Stimulated activated CD4-positive, alpha-beta T cell treated with anti-CD3 and anti-CD28 coated beads, Interleukin-4, amount 100 ng/mL, for 24 hours (primary cell): ENCODE measurements at places on chromosomes 7 and 10.

DNA sequence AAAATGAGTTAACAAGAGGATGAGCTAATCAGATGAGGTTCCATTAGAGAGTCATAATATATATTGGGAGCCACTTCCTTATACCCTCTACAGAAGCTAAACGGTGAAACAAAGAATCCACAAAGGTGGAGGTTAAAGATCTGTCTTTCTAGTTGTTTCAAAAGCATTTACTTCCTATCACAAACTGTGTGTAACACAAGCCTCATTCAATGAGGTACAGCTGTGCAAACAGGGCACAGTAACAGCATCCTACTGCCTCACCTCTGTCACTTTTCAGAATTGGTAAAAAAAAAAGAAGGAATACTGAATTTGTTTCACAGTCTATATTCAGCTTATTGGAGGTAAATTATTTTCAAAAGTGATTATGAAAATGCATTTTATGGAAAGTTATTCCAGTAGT is 128.7 kb downstream of the AGMO start:
- no peak for DNase-seq

DNA sequence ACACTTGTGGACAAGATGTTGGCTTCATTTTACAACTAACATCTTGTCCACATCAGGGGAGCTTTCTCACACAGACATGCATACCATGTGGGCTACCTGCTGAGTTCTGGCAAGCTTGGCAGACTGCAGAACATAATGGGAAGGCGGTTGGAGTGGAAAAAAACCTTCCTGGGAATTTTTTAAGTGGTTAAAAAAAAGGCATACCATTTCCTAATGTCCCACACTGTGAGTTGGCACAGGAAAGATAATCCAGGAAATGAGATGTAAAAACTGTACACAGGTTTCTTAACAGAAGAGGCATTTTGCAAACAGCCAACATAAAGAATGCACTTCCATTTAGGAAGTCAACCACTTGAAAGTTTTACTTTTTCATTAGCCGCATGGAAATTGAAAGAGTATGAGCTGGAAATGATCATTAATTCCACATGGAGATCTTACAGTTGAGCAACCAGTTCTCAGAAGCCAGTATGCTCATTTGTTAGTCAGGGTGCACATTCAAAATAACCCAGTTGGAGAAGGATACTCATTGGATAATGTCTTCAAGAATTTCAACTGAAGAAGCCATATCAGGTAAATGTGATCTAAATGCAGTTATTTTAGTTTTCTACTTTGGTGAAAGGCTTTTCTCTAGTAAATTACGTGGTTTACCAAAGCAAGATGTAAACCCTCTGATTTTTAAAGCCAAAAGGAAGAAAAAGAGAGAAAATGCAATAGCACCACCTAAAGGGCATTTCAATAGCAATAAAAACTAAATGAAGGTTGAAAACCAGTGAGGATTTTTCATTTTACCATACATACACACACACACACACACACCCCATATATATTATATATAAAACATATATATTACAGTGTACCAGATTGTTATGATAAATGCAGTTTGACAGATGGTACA is 194.0 kb downstream of the TAX1BP1 start:
- DNase-seq, result no peak

DNA sequence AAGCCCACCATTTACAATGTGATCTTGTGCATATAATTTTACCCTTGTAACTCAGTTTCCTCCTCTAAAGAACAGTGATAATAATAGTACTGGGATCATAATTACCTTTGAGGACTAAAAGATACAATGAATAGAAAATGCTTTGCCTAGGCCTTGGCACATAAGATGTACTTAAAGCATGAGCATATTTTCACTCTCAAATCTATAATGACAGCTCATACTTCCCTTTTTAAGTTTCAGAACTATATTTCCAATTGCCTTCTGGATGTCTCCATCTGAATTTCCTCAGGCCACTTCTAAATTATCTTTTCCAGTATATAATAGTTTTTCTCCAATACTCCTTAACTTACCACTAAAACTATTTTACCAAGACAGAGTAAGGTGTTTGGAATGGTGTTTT is 13.3 kb upstream of the ITGB8 start:
- DNase-seq, result no peak

- no peak for DNase-seq
These were observed 238.2 kb upstream of the NEBL start for GRCh38 chr10:21135023-21135931.

GRCh38 chr7:157832006-157832405 is 495.2 kb downstream of the DNAJB6 start:
- DNase-seq, result no peak

- no peak for DNase-seq
These were observed 3.4 kb downstream of the HIPK2 start for GRCh38 chr7:139774376-139774775.

- DNase-seq, result no peak
These were observed 1.3 kb upstream of the PRTFDC1 start for GRCh38 chr10:24953675-24954074.

- no peak for DNase-seq
These were observed 115.2 kb downstream of the GRID1 start for GRCh38 chr10:86251426-86251825.

DNA sequence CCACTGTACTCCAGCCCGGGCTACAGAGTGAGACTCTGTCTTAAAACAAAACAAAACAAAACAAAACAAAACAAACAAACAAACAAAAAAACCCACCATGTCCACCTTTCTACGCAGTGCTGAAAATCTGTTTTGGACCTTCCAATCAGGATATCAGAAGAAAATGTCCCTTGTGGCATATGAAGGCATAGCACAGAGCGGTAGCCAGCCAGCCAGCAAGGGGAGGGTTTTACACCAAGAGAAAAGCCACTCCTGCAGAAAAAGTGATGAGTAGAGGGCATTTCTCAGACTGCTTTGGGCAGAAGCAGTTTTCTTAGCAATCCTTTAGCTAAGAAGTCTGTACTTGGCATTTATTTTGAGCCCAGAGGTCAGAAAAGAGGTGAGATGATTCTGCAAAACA is 612.2 kb downstream of the TYW1 start:
- DNase-seq, result no peak

- no peak for DNase-seq
These were observed 62.5 kb downstream of the HIPK2 start for GRCh38 chr7:139715194-139715815.

GRCh38 chr7:50591480-50592438 is 26.6 kb upstream of the DDC start:
- DNase-seq, result no peak

DNA sequence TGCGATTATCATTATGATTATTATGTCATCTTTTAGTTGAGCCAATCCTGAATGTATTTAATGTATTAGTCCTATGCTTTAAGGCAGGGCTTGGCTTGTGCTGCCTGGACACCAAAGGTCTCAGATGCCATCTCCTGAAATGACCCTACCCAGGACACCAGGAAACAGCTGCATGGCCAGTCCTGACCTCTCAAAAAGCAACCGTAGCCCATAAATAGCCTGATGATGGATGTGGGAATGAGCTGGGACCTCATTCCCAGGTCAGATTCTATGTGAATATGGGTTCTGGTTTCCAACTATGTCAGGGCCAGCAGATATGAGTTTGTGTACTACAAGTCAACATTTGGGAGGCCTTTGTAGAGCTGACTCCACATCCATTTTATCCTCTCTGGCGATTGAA is 438.4 kb downstream of the NRG3 start:
- no peak for DNase-seq

DNA sequence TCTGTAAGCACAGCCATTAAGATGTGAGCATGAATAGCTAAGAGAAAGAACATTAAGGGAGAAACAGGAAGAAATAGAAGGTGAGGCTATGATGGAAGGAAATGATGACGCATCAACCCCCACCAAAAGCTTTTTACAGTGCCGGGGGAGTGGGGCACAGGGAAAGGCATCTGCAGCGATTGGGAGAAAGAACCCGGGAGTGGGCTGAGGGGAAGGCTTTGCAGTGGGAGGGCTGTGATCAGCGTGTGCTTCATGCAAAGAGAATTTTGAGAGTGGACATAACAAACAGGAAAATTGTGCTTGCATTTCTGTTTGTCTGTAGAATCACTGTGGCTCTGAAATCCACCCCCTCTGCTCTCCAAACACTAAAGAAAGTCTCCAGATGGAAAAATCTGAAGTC is 250.8 kb downstream of the KCNMA1 start:
- no peak for DNase-seq

GRCh38 chr10:34644224-34644623 is 170.9 kb downstream of the PARD3 start:
- DNase-seq, result no peak

DNA sequence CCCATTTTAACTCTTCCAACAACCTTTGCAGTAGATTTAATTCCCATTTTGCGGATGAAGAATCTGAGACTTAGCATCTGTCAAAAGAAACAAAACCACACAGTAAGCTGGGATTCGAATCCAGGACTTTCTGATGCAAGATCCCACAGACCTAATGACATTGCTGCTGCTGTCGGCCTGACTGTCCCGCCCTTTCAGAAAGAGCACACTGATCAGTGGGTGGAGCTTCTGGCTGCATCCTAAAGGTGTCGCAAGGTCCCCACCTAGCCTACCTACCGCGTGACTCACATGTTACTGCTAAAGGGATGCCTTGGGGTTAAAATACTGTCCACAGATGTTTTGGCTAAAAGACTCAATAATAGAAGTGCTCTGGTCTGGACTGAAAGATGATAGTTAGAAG is 134.7 kb downstream of the EMX2 start:
- no peak for DNase-seq

GRCh38 chr7:96238474-96238873 is 83.4 kb downstream of the SLC25A13 start:
- no peak for DNase-seq

DNA sequence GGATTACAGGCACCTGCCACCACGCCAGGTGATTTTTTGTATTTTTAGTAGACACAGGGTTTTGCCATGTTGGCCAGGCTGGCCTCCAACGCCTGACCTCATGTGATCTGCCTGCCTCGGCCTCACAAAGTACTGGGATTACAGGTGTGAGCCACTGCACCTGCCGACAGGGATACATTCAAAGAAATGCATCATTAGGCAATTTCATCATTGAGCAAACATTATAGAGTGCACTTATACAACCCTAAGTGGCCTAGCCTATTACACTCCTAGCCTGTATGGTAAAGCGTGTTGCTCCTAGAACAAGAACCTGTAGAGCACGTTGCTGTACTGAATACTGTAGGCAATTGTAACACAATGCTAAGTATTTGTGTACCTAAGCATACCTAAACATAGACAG is 350.3 kb downstream of the GALNT17 start:
- no peak for DNase-seq

DNA sequence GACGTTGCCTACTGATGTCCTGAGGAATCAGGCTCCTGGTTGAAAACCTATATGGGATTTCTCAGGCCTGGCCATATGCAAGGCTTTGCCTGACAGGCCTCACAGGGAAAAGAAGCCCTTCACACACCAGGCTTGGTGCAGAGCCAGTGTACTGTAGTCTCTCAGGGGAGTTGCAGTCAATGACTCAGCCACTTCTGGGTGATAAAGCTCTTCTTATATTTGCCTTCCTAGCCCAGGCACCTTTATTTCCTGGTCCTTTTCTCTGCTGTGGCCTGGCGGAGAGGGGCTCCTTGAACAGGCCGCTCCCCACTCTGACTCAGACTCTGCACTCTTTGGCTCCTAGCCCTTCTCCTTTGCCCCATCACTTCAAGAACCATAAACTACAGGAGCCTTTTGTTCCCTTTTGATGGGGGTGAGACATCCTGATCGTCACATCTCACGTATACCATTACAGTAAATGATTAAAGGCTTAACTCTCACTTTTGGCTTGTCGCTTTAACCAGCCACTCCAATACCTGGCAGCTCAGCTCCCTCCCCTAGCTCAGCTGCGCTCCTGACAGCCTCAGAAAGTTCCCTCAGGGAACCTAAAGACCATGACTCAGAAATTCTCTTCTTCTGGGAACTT is 33.5 kb downstream of the DPY19L1 start:
- DNase-seq, result no peak

- DNase-seq, result no peak
These were observed 177.9 kb downstream of the PDE1C start for GRCh38 chr7:31892099-31892829.

DNA sequence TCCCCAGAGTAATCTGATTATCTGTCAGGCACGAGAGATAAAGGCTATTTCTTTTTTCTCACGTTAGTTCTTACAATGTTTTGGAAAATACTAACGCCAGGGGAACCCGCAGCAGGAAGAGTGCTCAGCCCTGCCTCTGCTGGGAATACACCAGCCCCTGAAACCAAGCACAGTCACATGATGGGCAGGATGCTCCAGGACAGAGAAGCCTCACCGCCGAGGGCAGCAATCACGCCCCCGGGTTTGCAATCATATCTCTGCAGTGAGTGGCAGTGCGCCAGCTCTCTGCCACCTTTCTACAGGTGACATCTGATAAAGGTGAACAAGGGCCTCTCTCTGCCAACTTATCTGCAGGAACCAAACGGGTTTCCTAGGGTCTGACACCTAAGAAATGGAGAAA is 39.8 kb downstream of the BRI3 start:
- no peak for DNase-seq

- no peak for DNase-seq
These were observed 619.6 kb downstream of the ARL4A start for GRCh38 chr7:13307040-13307439.

- DNase-seq, result no peak
These were observed 170.6 kb downstream of the PRKG1 start for GRCh38 chr10:51244748-51245490.

GRCh38 chr10:6064119-6064518 is 2.0 kb upstream of the IL2RA start:
- DNase-seq, result no peak

GRCh38 chr10:130174328-130174727 is 38.1 kb downstream of the GLRX3 start:
- DNase-seq, result no peak

GRCh38 chr10:78798976-78799730 is 269.6 kb upstream of the ZMIZ1 start:
- no peak for DNase-seq

- DNase-seq, result no peak
These were observed 73.7 kb downstream of the CTBP2 start for GRCh38 chr10:125086691-125087090.

- DNase-seq, result peak; percentile 24
These were observed 1.4 kb downstream of the HPSE2 start for GRCh38 chr10:99234041-99234790.

GRCh38 chr7:78071491-78072200 is 273.1 kb downstream of the PHTF2 start:
- no peak for DNase-seq
